ENCODE measurements at places on chromosomes 5 and 9.

- no peak overlapping the region for H3K27ac ChIP-seq
- H3K4me1 ChIP-seq: peaks cover 9% of the 10 kb centered on the region
- no peaks in the 10 kb centered on the region for H3K27me3 ChIP-seq
Observed at GRCh38 chr9:89491694-89492093, 6.2 kb downstream of the SEMA4D start.

GRCh38 chr9:127166111-127166510 lies 43.7 kb upstream of the ANGPTL2 start:
- H3K27ac ChIP-seq: no peak overlapping the region
- H3K27me3 ChIP-seq: no peaks in the 10 kb centered on the region
- H3K4me1 ChIP-seq: peaks cover 2% of the 10 kb centered on the region
- H3K4me3 ChIP-seq: no peak overlapping the region

DNA sequence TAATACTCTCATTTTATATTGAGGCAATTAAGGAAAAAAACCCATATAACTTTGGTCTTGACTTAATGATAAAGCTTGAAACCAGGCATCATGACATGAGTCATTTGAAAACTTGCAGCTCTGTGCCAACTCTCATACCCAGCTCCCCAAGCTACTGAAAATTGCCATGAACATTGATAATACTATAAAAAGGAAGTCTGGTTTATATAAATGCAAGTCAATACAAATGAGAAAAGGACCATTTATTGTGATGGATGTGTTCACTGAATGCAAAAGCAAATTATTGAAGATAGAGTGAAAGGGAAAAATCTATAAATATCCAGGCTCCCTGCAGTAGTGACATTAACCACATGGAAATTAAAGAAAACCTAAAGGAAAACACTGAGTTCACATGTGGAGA lies 116.3 kb downstream of the DEPDC1B start:
- H3K4me3 ChIP-seq: no peak overlapping the region
- H3K36me3 ChIP-seq: no peaks in the 10 kb centered on the region
- no peak overlapping the region for H3K27ac ChIP-seq
- no peak for DNase-seq

DNA sequence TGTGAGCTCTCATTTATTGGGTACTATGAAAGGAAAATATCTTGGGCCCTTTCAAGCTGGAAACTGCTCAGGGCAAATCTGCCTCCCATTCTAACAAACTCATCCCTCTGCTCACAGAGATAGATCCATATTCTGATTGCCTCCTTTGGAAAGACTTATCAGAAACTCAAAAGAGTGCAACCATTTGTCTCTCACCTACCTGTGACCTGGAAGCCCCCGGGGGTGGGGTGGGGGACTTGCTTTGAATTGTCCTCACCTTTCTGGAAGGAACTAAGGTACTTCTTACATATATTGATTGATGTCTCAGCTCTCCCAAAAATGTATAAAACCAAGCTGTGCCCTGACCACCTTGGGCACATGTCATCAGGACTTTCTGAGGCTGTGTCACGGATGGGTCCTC lies 125.3 kb downstream of the ATP10B start:
- H3K27me3 ChIP-seq: no peaks in the 10 kb centered on the region
- H3K36me3 ChIP-seq: no peaks in the 10 kb centered on the region
- no peak overlapping the region for H3K27ac ChIP-seq
- H3K4me1 ChIP-seq: no peaks in the 10 kb centered on the region
- DNase-seq: no peak
- H3K4me3 ChIP-seq: no peak overlapping the region

DNA sequence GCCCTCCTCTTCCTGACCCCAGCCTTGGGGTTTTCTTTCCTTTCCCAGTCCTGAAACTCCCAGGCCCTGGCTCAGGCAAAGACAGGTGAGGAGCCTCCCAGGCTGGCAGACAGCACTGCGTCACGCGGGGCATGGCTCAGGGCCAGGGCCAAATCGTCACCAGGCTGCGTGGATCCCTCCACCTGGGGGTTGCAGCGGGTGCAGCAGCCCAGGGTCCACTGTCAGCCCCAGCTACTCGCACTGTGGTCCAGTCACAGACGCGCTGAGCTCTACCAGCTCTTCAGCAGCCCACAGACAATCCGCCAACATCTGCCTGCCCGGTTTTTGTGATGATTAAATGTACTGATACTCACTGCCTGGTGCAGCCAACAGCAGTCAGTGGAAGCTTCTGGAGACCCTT lies 12.1 kb downstream of the FAM78A start:
- H3K27me3 ChIP-seq: no peaks in the 10 kb centered on the region
- H3K4me3 ChIP-seq: no peak overlapping the region

- DNase-seq: no peak
- no peaks in the 10 kb centered on the region for H3K36me3 ChIP-seq
- no peak overlapping the region for H3K27ac ChIP-seq
- no peak overlapping the region for H3K4me3 ChIP-seq
- H3K4me1 ChIP-seq: peaks cover 18% of the 10 kb centered on the region
Observed at GRCh38 chr5:10581867-10582511, 18.1 kb downstream of the ANKRD33B start.

DNA sequence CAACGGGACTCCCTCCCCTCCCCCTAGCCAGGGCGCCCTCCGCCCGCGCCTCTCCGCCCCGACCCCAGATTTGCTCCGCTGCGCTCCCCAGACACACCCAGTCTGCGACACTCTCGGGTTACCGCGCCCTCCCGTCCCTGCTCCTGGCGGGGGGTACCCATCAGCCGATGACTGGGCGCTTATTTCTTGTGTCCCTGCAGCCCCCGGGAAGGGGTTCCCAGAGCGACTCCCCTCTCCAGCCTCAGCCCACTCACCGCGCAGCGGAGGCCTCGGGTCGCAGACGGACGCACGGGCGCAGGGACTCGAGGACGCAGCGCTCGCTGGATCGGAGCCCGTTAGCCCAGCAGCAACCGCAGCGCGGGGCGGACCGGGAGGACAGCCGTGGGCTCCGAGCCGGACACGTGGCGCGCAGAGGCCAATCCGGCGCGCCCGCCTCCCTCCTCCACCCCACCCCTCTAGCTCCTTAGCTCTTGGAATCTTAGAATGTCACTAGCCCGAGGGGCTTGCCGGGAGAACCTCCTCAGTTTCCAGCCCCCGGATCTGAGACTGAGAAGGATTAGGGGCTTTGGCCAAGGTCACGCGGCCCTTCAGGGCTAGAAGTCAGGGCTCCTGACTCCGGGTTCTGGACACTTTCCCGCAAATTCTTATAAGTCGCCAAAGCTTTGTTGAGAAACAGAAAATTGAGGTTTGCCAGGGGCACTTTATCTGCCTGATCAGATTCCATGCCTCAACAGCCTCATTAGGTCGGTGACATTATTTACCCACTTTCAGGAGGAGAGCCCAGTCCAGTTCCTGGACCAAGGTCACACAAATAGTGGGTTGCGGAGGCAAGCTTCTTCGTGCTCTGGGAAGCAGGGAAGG lies at the start of gene ANXA6:
TSS of gene ANXA6 (minus strand) at position 354 of the 861 bp plus-strand sequence. CDS start 9,878 bp downstream, outside the sequence.
- peak within 1 kb of the TSS; percentile 83 for H3K4me3 ChIP-seq
- H3K36me3 ChIP-seq: no peaks in the 10 kb centered on the region
- DNase-seq: peak; percentile 95
- H3K27ac ChIP-seq: peak within 1 kb of the TSS; percentile 90
- H3K4me1 ChIP-seq: peaks cover 15% of the 10 kb centered on the region
- H3K27me3 ChIP-seq: no peaks in the 10 kb centered on the region

- no peak overlapping the region for H3K27ac ChIP-seq
- H3K27me3 ChIP-seq: no peaks in the 10 kb centered on the region
- H3K36me3 ChIP-seq: peaks cover 25% of the 10 kb centered on the region
- DNase-seq: no peak
- H3K4me3 ChIP-seq: peak overlapping the region; percentile 98
Observed at GRCh38 chr5:6376974-6377520, 1.3 kb downstream of the MED10 start.

DNA sequence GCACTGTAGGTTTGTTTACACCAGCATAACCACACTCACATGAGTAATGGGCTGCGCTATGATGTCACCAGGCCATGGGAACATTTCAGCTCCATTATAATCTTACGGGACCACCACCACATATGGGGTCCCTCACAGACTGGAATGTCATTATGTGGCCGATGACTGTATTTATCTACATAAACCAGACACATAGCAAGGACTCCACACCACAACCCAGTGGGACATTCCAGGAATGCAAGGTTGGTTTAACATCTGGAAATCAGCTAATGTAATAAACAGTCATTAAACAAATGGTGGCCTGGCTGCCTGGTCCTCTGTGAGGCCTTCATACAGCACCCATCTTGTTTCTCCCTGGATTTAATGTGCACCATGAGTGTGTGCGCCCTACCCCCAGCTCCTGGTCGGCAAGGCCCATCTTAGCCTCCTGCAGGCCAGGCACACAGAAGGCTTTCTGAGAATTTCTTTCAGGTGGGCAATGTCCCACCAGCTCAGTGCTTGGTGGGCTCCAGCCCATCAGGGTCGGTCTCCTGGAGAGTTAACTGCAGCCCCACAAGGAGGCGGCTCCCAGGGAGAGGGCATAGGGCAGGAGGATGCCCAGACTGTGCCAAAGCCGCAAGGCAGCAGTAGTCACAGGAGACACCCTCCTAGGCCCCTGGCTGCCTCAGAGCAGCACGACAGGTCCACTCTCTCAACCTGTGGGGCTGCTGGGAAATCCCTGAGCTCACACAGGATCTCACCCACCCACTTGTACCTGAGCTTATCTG lies 35.9 kb upstream of the SARDH start:
- peaks cover 5% of the 10 kb centered on the region for H3K36me3 ChIP-seq
- no peaks in the 10 kb centered on the region for H3K4me1 ChIP-seq
- H3K27me3 ChIP-seq: no peaks in the 10 kb centered on the region
- no peak for DNase-seq
- H3K4me3 ChIP-seq: no peak overlapping the region

DNA sequence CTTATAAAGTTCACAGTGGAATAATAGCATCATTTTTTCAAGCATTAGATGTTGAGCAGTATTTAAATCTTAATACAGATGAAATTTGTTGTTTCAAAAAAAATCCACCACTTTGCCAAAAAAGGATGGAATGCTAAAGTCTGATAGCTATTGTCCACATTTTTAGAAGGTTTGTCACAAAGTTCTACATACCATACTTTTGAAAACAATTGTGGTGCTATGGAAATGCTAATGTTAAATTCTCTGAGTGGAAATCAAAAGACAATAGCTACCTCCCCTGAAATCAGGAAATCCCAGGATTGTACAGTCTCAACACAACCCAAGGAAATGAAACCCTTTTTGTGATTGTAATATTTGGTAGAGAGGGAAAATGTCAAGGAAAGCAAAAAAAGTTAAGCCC lies 19.3 kb upstream of the GRAMD2B start:
- H3K27me3 ChIP-seq: no peaks in the 10 kb centered on the region
- no peaks in the 10 kb centered on the region for H3K4me1 ChIP-seq
- H3K36me3 ChIP-seq: no peaks in the 10 kb centered on the region
- no peak overlapping the region for H3K4me3 ChIP-seq

- no peak for DNase-seq
- peaks cover 75% of the 10 kb centered on the region for H3K36me3 ChIP-seq
- H3K27me3 ChIP-seq: no peaks in the 10 kb centered on the region
Observed at GRCh38 chr9:35711501-35712428, 20.2 kb downstream of the TLN1 start.

DNA sequence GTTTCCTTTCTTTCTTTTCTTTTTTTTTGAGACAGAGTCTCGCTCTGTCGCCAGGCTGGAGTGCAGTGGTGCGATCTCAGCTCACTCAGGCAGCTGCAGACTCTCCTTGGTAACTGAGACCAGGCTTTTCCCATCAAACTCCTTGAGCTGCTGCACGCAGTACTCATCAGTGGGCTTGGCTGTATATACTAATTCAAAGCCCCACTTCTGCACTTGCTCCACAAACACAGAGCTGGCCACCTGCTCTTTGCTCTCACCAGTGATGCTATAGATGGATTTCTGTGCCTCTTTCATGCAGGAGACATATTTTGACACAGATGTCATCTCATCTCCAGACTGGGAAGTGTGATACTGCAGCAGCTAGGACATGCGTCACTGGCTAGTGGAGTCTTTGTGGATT lies 252.7 kb downstream of the AP3B1 start:
- H3K36me3 ChIP-seq: no peaks in the 10 kb centered on the region
- no peak for DNase-seq
- H3K27ac ChIP-seq: no peak overlapping the region

- peaks cover 9% of the 10 kb centered on the region for H3K4me1 ChIP-seq
- peak; percentile 97 for DNase-seq
- no peaks in the 10 kb centered on the region for H3K27me3 ChIP-seq
- no peak within 1 kb of the TSS for H3K4me3 ChIP-seq
- no peaks in the 10 kb centered on the region for H3K36me3 ChIP-seq
Observed at GRCh38 chr5:35938568-35939227, at the start of gene CAPSL. CAPSL (minus strand) TSS chr5:35938622; CDS start chr5:35921120, 17,502 bp downstream.

Data from lung (tissue), 17 donors.